ENCODE measurements at places on chromosomes 2 and 18. TPM values are rescaled to one million over a fixed set of nuclear protein-coding genes. Genes with fewer than 3 reads are reported as not detected.

The CYRIA gene
- 4.4 TPM for total RNA-seq

DNA sequence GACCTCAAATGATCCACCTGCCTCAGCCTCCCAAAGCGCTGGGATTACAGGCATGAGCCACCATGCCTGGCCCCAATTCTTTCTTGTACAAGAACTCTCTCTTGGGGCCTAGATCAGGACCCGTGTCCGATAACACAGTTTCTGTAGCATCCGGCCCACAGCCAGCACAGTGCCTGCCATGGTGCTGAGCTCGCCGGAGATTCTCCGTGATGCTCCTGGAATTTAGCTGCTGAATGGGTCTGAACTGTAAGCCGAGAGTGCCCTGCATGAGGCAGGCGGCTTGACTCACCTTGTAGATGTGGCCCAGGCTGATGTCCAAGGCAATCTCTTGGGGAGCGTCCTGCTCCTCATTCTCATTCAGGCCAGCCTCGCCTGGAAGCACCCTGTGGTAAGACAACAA, 53.3 kb upstream of the SEMA4C start:
- no peak for DNase-seq

GRCh38 chr2:75243219-75243618, 43.9 kb upstream of the TACR1 start:
- DNase-seq, result no peak

DNA sequence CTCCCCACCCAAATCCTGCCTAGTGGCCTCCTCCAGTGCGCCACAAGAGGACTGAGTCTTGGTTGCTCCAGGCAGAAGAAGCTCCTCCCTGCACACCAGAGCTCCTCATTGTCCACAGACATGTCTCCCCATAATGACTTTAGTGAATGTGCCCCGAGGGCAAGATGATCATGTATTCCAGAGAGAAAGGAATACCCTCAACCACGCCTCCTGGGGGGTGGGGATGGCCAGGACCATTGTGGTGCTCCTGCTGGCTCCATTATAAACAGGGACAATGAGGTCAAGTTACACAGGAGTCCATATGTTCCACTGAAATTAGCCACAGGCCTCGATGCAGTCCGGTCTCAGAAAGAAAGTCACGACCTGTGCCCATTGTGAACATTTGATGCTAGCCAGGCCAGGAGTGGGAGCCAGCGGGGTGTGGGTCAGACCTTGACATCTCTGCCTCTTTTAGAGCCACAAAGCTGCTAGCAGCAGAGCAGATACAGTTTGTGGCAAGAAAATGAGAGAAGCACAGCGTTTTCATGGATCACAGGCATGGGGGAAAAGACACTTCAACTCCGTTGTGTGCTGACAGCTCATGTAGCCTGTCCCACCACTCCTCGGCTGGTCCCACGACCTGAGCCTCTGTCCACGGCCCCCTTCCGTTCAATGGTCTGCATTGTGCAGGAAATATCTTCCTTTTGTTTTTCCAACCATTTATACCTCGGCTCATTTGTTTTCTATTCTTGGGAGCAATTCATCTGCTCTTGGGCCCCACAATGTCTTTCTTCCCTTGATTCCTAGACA, 70.7 kb upstream of the FZD7 start:
- no peak for DNase-seq

The SATB2 gene
- 1.0 TPM for total RNA-seq
